ENCODE measurements at places on chromosomes 3 and 15. TPM values are rescaled to one million over a fixed set of nuclear protein-coding genes. Genes with fewer than 3 reads are reported as not detected.

The SKOR1 gene
- total RNA-seq: 1.7 TPM

The ANKUB1 gene
- total RNA-seq: 0.51 TPM

The RBP2 gene
- total RNA-seq: not detected

- no peak overlapping the region for H3K27ac ChIP-seq
- DNase-seq: no peak
- H3K4me1 ChIP-seq: no peaks in the 10 kb centered on the region
Measured at GRCh38 chr3:98817547-98818041, 54.5 kb downstream of the ST3GAL6 start.

Measured in uterus (tissue), 4 donors.